ENCODE measurements at places on chromosomes 6 and 20.

DNA sequence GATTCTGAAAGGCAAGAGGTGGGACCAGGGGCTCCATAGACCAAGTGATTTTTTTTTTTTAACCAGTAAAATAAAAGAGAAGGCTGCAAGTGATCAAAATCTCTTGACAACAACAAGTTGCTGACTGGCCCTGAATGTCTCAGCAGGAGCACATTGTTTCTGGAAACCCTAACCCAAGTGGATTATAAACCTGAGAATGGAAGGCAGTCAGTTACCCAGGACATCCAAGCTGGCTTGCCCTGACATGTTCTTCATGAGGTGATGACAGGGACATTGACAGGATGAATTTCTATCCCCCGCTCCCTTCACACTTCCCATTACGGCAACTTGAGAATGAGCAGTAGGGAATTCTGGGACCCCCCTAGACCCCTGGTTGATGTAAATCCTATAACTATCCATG, 49.6 kb upstream of the RIPOR2 start:
- DNase-seq, result no peak

- DNase-seq, result no peak
Observed at GRCh38 chr6:23855497-23856116, 270.4 kb upstream of the NRSN1 start.

DNA sequence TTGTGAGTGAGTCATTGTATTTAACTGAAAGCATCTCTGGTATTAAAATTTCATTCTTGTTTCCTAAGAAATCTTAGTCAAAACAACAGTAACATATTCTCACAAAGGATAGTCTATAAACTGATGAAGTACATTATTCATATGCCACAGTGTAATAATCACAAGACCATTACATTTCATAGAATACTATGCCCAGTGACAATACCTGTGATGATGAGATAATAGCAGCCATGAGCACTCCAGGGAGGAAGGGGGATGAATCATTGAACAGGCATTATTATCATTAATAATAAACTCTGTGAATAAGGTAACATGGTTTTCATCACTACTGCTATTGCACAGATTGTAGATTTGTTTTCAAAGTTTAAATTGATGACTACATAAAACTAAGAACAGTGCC, 667.9 kb downstream of the EPM2A start:
- no peak for DNase-seq

DNA sequence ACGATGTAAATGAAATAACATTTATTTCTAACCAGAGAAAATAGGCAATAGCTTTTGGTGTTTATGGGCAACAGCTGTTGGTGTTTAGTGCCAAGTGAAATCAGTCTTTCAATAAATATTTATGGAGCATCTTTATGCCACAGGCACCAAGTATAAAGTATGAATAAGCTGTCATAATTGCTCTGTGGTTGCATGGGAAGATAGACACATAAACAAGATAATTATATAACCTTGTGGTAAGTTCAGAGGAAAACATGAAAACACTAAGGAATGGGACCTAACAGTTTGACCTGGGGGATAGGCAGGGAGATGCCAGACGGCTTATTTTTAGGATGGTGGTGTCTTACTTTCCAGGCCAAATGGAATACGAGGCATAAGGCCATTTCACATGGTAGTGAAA, 110.9 kb downstream of the GFRAL start:
- no peak for DNase-seq

DNA sequence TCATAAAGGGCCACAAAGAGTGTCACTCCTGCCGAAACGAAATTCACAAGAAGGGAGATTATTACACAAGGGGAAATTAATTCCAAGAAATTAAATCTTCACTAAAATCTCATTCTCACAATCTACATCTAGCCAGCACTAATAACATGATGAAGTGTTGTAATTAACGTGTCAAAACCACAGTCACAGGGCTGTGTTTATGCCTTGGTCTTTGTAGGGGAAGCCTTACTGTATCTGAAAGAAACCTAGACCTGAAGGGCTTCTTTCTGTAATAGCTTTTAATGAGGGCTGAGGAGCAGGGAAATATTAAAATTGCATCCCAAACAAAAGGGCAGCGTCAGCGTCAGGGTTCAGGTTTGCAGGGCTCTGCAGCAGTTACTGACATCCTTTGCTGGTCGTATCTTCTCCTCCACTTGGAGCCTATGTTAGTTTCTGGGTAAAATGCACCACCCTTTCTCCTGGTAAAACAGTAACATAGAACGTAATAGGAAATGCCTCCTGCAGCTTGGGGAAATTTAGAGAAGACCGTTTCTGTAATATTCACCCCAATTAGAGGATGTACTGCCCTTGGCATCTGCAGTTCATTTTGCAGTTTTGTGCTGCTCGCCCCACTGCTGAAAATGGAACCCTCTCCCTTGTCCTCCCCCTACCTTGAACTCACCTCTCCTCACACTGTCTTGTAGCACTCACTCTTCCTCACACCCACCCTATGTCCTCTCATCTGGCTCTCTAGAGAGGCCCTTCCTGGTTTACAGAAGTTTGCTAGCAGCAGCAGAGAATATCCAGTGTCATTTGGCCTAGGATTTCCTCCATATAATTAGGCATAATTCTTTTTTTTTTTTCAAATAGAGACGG, 109.0 kb upstream of the TRAF3IP2 start:
- DNase-seq, result no peak

DNA sequence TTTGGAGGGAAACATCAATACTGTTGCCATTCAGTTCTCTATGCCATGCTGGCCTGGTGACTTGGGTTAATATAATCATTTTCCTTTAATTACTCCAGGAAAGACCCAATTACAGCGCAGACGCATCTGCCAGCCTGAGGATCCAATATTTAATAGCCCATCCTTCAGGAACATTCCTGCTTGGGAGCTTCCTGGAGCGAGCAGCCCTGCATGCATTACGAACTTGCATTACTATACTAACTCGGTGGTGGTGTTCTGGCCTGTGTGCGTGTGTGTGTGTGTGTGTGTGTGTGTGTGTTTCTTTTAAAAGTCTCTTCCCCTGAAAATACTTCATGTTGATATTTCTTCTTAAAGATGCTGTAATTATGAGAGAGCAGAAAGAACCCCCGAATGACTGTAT, 26.5 kb downstream of the PMEPA1 start:
- no peak for DNase-seq

DNA sequence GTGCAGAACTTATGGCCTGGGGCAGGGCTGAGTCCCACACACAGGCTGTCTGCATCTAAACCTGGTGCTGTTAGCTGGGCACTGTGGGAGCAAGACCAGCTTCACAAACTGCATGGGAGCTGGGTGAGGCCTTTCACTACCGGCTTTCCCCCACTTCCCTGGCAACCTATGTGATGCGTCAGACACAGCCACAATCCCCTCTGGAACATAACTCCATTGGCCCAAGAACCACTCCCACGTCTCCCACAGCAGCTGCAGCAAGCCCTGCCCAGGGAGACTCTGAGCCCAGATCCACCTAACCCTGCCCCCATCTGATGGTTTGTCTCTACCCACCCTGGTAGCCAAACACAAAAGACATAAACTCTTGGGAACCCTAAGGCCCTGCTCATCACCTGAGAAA, 9.3 kb downstream of the WDR27 start:
- DNase-seq, result no peak

DNA sequence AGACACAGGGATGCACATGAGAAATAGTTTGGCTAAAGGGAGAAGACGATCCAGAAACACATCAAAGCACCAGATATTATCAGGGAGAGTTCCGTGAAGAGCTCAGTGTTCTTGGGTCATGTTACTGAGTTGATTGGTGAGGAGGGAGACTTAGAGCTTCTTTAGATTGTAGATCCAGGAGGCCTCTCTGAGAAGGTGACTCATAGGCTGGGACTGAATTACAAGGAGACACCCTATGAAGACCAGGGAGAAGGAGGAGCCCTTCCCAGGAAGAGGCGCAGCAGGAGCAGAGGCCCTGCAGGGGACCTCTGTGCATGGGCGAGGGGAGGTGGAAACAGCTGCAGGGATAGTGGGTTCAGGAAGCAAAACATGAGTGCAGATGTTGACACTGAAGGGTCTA, 196.5 kb downstream of the SLC24A3 start:
- no peak for DNase-seq

DNA sequence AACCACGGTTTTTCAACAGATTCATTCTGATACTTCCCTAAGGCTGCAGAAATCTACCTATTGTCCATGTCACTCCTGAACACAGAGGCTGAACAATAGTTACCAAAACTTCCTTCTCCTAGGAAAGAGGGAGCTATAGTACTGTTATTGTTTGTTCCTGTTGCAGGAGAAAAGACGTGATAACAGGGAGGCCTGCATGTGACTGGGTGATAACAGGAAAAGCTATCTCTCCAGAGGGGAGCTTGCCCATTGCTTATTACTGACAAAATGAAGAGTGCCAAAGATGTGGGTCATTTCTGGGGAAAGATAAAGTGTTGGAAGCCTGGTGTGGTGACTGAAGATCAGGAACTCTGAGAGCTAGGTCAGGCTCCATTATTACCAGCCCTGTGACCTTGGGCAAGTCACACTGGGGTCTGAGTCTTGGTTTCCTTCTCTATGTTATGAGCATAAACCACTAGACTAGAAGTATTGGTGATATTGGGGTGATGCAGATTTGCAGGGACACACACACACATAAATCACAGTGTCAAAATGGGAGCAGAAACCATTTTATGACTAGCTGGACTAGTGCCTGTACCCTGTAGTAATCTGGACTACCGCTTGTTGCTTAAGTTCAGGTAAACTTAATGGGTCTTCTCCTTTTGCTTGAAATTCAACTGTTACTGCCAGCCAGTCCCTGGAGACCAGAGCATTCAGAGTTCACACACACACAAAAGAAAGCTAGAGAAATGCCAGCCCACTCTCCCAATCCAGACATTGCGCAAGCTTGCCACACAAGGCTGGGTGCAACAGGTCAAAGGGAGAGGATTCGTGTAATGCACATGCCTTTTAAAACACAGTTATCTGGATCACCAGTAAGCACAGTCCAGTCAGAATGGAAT, 136.0 kb upstream of the CNR1 start:
- DNase-seq, result peak; percentile 25

GRCh38 chr6:167590193-167590592, 236.5 kb upstream of the AFDN start:
- DNase-seq, result no peak

DNA sequence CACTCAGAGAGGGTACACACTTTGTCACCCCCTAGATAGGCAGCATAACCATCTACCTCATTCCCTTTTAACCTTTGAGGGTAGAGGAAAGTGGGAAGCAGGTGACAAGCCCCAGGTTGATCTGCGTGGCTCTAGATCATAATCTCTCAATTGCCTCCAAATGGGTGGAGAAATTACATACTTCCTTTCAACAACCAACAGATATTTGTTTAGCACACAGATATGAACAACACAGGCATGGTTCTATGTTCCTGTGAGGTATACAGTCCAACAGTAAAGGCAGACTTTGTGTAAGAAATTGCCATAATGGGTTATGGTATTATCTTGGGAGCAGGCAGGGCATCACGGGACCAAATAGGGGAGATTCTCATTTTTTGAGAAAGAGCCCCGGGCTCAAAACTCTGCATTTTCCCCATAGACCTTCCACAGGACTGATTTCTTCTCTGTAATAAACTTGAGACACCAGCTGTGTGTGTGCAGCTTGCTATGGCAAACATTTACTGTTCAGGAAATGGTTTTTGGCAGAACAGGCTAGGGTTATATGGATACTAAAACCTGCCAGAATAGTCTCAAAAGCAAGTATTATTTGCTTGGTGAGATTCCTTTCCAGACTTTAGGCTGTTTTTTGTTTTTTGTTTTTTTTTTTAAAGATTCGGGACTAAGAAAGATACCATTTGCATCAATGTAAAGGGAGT, 126.2 kb downstream of the CD164 start:
- DNase-seq, result no peak

DNA sequence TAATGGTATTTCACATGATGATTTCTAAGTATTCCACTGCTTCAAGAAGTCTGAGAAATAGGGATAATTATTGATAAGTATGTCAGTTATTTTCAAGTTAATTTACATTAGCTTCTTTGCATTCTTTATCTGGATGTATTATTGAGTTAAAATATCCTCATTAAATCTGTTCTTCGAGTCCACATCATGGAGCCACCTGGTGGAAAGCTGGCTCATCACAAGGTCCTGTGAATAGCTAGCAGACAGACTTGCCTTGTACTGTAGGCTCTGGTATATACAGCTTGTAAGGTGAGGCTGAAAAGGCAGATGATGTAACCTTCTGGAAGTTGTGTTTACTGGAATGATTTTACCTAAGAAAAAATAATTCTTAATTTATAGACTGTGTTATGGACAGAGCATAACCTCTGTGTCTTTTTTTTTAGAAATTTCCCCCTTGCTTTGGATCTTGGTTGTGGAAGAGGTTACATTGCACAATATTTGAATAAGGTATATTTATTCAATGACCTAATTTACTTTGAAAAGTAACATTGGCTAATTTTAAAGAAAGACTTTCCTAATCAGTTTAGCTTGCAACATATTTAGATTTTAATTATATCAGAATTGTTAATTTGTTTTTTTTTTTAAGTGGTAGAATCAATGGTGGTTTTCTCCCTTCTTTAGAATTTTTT, 3.5 kb downstream of the NDUFAF5 start:
- peak; percentile 75 for DNase-seq

DNA sequence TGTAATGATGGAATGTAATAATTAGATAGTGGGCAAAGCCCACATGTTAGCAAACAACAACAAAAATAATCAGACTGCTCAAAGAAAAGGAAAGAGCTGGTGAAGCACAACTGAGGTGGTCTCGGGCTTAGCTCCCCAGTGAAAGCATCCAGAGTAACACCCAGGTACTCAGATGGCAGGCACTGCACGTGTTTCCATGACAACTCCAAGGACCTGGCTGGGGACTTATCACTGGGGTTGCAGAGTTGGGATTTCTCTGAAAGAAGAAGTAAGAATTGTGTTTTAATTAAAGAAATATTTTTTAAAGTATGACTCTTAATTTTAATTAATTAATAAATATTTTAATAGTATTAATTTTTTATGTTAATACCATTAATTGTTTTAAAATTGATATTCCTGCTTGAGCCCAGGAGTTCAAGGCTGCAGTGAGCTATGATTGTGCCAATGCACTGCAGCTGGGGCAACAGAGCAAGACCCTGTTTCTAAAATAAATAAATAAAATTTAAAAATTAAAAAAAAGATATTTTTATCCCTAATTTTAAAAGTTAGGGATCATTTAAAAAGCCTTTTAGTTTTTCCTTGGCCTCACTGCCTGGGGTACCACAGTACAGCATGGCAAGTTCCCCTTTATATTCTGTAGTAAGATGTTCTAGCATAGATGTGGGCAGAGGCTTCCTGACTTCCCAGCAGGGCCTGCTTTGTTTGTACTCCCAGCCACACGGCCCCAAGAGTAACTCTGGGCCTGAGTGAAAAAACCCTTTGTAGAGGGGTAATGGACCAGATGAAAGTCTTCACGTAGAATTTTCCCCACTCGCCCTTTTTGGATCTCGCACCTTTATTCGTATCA, 42.2 kb upstream of the UST start:
- DNase-seq, result peak; percentile 31

GRCh38 chr6:140077827-140078560, 703.5 kb upstream of the CITED2 start:
- no peak for DNase-seq

GRCh38 chr6:96604420-96604819, 41.5 kb downstream of the FHL5 start:
- DNase-seq, result no peak

DNA sequence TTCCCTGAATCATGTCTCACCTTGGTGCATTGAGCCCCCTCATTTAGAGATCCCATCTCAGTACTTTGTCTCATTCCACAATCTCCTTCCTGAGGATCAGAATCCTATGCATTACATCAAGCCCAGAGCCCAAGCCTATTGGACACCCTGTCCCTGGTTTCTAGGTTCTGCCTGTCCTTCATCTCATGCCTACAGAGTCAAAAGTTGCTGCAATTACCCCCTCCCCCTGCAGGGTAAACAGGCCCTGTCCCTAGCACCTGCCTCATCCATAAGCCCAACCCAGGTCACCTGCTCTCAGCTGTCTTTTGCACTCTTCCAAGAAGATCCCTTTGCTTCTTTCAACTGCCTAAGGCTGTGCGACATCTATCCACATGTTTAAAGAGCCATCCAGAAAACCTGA, 93.9 kb downstream of the SPTLC3 start:
- DNase-seq, result no peak

Data from hematopoietic multipotent progenitor cell treated with erythropoietin and hydrocortisone succinate and interleukin-3 and kit ligand, for 4 days (in vitro differentiated cells).